ENCODE measurements at places on chromosomes 11 and 22.

DNA sequence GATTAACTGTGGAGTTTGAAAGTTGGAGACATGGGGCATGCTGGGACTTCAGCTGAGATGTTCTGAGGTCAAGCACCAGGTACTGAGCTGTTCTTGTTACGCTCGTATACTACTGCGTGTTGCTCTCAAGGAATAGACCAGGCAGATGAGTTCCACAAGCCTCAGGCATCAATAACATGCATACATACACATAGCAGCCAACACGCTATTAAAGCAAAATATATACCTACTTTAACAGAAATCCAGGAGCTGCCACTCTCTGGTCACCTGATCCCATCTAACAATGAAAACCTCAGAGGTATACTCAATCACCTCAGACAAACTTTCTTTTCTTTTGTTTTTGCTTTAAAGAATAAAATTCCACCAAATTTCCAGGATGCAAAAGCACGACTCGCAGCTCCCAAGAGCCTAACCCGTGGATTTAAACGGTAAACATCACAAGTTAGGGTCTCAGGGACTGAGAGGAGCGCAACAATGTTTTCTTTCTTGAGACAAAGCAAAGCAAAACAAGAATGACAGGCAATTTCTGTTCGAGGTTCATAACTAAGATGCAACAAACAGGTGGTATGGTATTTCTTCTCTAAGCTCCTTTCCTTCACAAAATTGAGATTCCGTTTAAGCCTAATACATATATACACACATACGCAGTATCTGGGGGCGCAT lies 16.5 kb downstream of the BLID start:
- no peak for DNase-seq

DNA sequence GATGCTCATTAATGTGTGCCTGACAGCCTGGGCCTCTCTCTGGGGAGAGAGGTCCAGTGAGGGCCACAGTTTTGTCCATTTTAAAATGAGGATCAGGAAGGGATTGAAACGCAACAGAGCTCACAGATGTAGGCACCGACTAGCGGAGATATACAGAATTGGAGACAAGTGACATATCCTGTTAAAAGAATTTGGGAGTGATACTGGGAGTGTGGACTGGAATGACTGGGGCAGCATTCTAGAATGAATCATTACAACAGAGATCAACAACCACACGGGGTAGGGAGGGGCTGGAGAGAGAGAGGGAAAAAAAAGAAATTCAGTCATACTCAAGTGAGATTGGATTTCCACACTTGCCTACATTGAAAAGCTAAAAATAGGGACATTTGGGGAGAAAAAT lies 2.5 kb upstream of the NCAM1 start:
- no peak for DNase-seq

GRCh38 chr11:65642014-65642671 lies 4.2 kb downstream of the SIPA1 start:
- no peak for DNase-seq

DNA sequence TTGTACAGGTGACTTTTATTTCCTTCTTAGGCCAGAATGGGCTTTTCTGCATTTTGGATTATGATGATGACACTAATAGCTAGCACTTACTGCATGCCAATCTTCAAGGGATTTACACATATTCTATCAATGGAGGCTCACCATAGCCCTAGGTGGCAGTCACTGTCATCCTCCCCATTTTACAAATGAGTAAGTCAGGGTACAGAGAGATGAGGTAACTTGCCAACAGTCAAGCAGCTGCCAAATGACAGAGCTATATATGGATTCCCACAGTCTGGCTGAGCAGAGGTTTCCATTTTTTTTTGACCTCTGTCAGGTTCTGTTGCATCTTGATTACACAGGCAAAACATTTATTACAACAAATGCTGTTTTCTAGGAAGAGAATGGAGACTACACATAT lies 23.8 kb upstream of the C11orf96 start:
- DNase-seq: no peak

- DNase-seq: no peak
Measured at GRCh38 chr11:115643549-115644270, 139.5 kb upstream of the CADM1 start.
